IMR-90 (cell line): ENCODE measurements at places on chromosomes 1 and 21. TPM values are rescaled to one million over a fixed set of nuclear protein-coding genes. Genes with fewer than 3 reads are reported as not detected.

TMEM81 gene
- 1.7 and 1.8 TPM in 2 replicates for total RNA-seq

SFN gene
- 0.18 TPM in 1 of 2 replicates, not detected in the other for total RNA-seq

MRPL37 gene
- 111 and 132 TPM in 2 replicates for total RNA-seq

ATP1A4 gene
- total RNA-seq, result not detected in 2 replicates

NUDC gene
- 34.8 and 50.0 TPM in 2 replicates for total RNA-seq

SHISAL2A gene
- total RNA-seq, result not detected in 2 replicates

SLAMF8 gene
- total RNA-seq, result not detected in 2 replicates

NBPF3 gene
- 18.1 and 18.8 TPM in 2 replicates for total RNA-seq

HAPLN2 gene
- total RNA-seq, result not detected in 2 replicates

- H3K36me3 ChIP-seq, result no peaks in the 10 kb centered on the region
- peaks cover 2% of the 10 kb centered on the region for H3K4me1 ChIP-seq
- no peak for DNase-seq
- no peak overlapping the region for H3K4me3 ChIP-seq
Measured at GRCh38 chr1:151043163-151043562, 4.4 kb upstream of the C1orf56 start.

GRCh38 chr1:224223819-224224714, 41.0 kb downstream of the DEGS1 start:
- no peak overlapping the region for H3K4me3 ChIP-seq
- peak overlapping the region; percentile 63 for H3K27ac ChIP-seq
- no peaks in the 10 kb centered on the region for H3K27me3 ChIP-seq
- H3K4me1 ChIP-seq, result peaks cover 10% of the 10 kb centered on the region
- peak; percentile 92 for DNase-seq

DNA sequence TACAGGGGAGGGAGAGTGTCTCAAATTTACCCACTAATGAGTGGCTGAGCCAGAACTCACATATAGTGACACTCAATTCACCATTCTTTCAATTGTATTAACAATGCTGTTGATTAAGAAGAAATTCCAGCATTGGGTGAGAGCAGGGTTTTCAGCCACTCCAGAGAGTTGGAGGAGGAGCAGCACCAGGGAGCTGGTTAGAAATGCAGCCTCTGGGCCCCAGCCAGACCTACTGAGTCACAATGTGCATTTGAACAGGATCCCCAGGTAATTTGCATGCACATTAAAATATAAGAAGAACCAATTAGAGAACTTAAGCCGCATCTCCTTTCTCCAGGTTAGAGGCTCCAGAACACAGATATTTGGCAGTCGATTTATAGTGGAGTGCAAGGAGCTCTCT, 41.8 kb downstream of the TNR start:
- H3K27me3 ChIP-seq, result no peaks in the 10 kb centered on the region
- no peaks in the 10 kb centered on the region for H3K4me1 ChIP-seq
- no peaks in the 10 kb centered on the region for H3K36me3 ChIP-seq
- H3K27ac ChIP-seq, result no peak overlapping the region
- no peak overlapping the region for H3K4me3 ChIP-seq

GRCh38 chr1:230175163-230175747, 108.2 kb downstream of the GALNT2 start:
- peaks cover 21% of the 10 kb centered on the region for H3K4me1 ChIP-seq
- no peaks in the 10 kb centered on the region for H3K27me3 ChIP-seq
- no peak for DNase-seq
- H3K27ac ChIP-seq, result no peak overlapping the region

DNA sequence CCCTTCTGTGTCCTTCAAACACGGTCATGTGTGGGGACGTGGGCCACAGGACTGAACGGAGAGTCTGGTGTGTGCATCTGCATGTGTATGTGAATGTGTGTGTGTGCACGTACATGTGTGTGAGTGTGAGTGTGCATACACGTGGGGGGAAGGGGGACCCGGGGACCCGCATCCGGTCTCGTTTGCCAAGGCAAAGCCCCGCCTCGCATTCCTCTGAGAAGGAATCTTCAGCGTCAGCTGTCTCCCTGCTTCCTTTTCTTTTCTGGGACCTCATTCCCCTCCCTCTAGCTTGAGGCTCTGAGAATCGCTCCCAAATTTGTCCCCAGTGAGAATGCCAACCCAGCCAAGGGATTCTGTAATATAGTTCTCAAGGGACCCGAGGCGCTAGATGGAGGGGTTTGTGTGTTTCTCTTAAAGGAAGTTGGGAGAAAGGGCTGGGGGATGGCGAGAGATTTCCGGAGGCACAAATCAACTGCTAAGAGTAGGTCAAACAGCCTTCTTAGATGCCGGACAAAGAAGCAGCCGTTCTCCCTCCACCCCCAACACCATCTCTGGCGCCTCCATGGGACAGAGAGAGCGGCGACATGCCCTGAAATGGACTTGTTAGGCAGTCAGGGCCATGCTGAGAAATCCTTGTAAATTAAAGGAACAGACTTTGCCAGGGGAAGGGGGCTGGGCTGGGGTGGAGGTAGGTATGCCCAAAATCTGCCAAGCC, 6.6 kb downstream of the IFFO2 start:
- H3K36me3 ChIP-seq, result no peaks in the 10 kb centered on the region
- peak overlapping the region; percentile 1; the same call in 1 of the 2 replicates for H3K4me3 ChIP-seq
- peaks cover 58% of the 10 kb centered on the region for H3K4me1 ChIP-seq
- DNase-seq, result peak; percentile 55

- H3K4me3 ChIP-seq, result no peak overlapping the region
- no peaks in the 10 kb centered on the region for H3K27me3 ChIP-seq
- H3K4me1 ChIP-seq, result no peaks in the 10 kb centered on the region
- no peak for DNase-seq
Measured at GRCh38 chr1:100065183-100065968, 67.4 kb downstream of the SASS6 start.

DNA sequence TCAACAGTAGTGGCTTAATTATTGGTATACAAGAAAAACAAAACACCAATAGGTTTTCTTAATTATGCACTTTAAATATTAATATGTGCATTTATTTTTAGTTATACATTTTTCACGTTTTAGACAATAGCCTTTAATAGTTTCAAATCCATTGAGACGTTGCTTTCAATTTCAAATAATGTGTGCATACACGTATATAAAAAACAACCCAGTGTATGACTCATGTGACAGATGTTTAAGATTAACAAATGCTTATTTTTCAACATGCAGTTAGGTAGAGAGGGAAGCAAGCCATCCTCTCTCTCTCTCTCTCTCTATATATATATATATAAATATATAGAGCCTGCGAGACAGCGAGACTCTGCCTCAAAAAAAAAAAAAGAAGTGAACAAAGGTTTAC, 24.3 kb downstream of the EYA3 start:
- no peaks in the 10 kb centered on the region for H3K27me3 ChIP-seq
- no peak overlapping the region for H3K4me3 ChIP-seq
- DNase-seq, result peak; percentile 83
- H3K4me1 ChIP-seq, result peaks cover 3% of the 10 kb centered on the region; the same call in 1 of the 2 replicates

DNA sequence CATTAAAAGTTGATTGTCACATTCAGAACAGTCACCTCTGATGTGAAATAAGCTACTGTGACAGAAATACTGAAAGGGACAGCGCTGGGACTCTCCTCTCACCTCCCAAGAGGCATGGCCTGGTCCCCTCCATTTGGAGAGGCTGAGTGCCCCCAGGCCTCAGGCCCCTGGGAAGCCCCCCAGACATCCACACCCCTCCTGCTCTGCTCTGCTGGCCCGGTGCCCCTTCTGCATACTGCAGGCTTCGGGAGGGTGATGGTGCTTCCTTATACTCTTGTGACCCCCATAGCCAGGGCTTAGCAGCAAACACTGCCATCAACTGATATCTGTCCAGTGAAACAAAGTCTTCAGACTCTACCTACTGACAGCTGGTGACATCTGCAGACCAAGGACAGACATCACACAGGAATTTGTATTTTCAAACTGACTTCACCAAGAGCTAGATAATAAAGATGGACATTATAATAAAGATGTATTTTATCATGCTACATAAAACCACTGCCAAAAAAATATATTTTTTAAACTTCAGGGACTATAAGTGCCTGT, 36.9 kb downstream of the C2CD2 start:
- no peak overlapping the region for H3K27ac ChIP-seq

DNA sequence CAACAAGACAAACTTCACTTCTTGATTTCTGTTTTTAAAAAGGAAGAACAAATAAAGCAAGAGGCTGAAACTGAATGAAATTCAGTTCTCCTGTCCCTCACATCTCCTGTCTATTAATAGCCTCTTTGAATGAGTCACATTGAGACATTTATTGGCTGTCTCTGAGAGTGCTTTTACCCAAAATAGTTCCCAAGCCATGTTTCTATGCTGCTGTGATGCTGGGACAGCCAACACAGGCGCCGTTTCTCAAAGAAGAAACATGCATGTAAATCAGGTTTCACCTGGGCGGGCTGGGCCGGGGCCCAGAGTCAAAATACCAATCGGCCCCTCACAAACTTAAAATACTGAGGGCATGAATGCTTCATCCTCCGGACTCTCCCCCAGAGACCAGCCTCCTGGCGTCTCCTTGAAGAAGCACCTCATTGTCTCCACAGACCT, 105.2 kb downstream of the EDEM3 start:
- 0 out of 2 replicates have a peak, but pooled peaks cover 2% of the 10 kb centered on the region for H3K27me3 ChIP-seq
- no peak overlapping the region for H3K4me3 ChIP-seq
- peak; percentile 51 for DNase-seq
- peaks cover 9% of the 10 kb centered on the region for H3K4me1 ChIP-seq

DNA sequence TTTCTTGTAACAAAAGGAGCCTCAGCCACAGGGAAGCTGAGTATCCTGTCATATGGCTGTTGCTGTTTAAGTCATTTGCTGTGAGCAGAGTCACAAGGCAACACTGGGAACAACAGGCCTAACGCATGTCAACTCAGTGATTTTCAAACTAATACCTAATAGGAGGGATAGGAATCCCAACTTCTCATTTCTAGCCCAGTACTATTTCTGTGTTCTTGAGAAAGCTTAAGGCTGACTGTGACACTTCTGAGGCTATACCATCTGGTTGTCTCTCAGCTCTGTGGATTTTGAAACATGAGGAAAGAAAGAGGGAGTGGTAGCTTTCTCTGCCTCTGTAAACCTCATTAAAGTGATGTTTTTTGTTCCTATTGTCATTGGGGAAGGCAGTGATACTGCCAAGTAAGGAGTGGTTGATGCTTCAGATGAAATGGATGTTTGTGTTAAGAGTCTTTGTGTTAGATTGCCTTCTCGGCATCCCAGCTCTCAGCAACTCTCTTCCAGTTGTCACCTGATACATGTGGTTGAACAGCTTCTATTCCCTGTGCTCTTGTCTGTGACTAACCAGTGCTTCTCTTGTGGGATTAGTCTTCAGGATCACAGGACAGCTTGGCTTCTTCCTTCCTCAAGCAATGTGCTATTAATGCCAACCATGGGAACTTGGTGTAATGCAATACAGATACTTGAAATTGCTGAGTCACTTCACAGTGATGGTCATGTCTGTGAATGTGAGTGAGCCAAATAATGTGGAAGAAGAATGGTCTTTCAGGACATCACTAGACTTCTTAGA, 166.8 kb upstream of the IVNS1ABP start:
- peaks cover 8% of the 10 kb centered on the region; the same call in 1 of the 2 replicates for H3K4me1 ChIP-seq
- H3K27ac ChIP-seq, result peak overlapping the region; percentile 58; the same call in 1 of the 2 replicates
- H3K36me3 ChIP-seq, result no peaks in the 10 kb centered on the region
- H3K4me3 ChIP-seq, result no peak overlapping the region

- DNase-seq, result no peak
- H3K36me3 ChIP-seq, result no peaks in the 10 kb centered on the region
- peaks cover 9% of the 10 kb centered on the region for H3K4me1 ChIP-seq
- H3K4me3 ChIP-seq, result no peak overlapping the region
- no peaks in the 10 kb centered on the region for H3K27me3 ChIP-seq
- H3K27ac ChIP-seq, result no peak overlapping the region
Measured at GRCh38 chr1:183194527-183195141, 8.6 kb downstream of the LAMC2 start.

DNA sequence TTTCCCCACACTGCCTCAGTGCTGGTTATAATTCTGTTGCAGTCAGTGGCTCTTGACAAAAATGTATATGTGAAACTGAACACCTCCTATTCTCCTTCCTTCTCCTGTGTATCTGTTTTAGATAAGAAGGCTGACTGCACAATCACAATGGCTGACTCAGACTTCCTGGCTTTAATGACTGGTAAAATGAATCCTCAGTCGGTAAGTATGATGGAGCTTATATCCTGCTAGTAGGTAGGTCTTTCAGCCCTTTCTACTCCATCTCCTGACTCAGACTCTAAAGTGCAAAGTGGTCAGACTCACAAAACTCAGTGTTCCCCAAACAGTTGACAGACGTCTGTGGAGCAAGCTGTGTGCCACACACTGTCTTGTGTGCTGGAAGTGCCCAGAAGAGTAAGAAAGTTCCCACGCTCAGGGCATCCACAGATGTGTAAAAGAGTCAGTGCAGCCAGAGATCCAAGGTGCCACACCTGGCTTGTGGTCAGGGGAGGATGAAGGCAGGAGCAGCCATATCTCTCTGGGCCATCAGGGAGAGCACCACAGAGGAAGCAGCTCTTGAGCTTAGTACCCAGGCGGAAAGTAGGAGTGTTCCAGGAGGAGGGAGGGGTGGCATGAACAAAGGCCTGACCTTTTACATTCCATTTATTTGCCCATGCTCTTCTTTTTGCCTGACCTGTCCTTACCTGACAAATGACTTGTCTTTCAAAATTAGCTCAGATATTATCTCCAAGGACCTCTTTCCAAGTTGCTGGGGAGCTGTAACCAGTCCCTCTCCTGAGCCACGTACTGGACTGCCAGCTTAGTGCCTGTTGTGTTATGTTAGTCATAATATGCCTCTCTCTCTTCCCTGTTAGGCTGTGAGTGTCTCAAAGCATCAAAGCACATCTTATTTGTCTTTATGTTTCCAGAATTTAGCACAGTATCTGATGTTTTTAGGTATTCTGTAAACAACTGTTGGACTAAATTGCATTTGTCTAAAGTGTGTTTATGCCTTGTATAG, 14.0 kb upstream of the PODN start:
- H3K4me3 ChIP-seq, result no peak overlapping the region
- H3K27ac ChIP-seq, result peak overlapping the region; percentile 39
- no peaks in the 10 kb centered on the region for H3K27me3 ChIP-seq
- peaks cover 17% of the 10 kb centered on the region for H3K4me1 ChIP-seq
- H3K36me3 ChIP-seq, result peaks cover 8% of the 10 kb centered on the region

GRCh38 chr1:230231774-230232145, 164.7 kb downstream of the GALNT2 start:
- no peaks in the 10 kb centered on the region for H3K27me3 ChIP-seq
- no peak overlapping the region for H3K4me3 ChIP-seq
- peaks cover 6% of the 10 kb centered on the region; the same call in 1 of the 2 replicates for H3K36me3 ChIP-seq
- H3K4me1 ChIP-seq, result peaks cover 5% of the 10 kb centered on the region

DNA sequence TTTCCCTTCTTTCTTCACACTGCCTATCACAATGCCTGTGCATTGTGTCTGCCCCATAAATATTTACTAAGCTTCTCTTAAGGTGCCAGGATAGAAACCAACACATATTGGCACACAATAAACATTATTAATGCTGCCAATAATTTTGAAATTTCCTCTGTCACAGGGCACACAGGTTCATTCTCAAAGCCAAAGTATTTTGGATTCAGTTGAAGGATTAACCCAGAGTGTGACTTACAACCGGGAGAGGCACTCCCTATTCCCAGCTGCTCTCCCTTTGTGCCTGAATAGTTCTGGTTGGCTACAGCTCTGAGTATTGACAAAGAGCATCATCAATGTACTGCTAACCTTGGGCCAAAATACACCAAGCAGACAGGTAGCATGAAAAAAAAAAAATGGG, 46.6 kb upstream of the ATP1A1 start:
- H3K4me1 ChIP-seq, result no peaks in the 10 kb centered on the region
- no peaks in the 10 kb centered on the region for H3K36me3 ChIP-seq
- H3K4me3 ChIP-seq, result no peak overlapping the region
- DNase-seq, result no peak
- H3K27me3 ChIP-seq, result peaks cover 9% of the 10 kb centered on the region

- H3K36me3 ChIP-seq, result no peaks in the 10 kb centered on the region
- H3K4me1 ChIP-seq, result no peaks in the 10 kb centered on the region
- no peaks in the 10 kb centered on the region for H3K27me3 ChIP-seq
- DNase-seq, result no peak
- H3K27ac ChIP-seq, result no peak overlapping the region
Measured at GRCh38 chr21:16322454-16322853, 592.7 kb downstream of the USP25 start.
